ENCODE measurements at places on chromosomes 6 and 20. TPM values are rescaled to one million over a fixed set of nuclear protein-coding genes. Genes with fewer than 3 reads are reported as not detected.

GRCh38 chr6:5083813-5084359 is 1.3 kb upstream of the PPP1R3G start:
- no peaks in the 10 kb centered on the region for H3K4me1 ChIP-seq
- H3K4me3 ChIP-seq = peak overlapping the region; percentile 46
- no peak for DNase-seq
- H3K27ac ChIP-seq = peak overlapping the region; percentile 60
- H3K36me3 ChIP-seq = no peaks in the 10 kb centered on the region

- H3K27ac ChIP-seq = no peak overlapping the region
- no peak for DNase-seq
- H3K27me3 ChIP-seq = no peaks in the 10 kb centered on the region
- no peak overlapping the region for H3K4me3 ChIP-seq
- H3K4me1 ChIP-seq = no peaks in the 10 kb centered on the region
- H3K36me3 ChIP-seq = no peaks in the 10 kb centered on the region
Observed at GRCh38 chr6:130996635-130997034, 66.4 kb downstream of the EPB41L2 start.

The MCCD1 gene
- not detected for total RNA-seq

DNA sequence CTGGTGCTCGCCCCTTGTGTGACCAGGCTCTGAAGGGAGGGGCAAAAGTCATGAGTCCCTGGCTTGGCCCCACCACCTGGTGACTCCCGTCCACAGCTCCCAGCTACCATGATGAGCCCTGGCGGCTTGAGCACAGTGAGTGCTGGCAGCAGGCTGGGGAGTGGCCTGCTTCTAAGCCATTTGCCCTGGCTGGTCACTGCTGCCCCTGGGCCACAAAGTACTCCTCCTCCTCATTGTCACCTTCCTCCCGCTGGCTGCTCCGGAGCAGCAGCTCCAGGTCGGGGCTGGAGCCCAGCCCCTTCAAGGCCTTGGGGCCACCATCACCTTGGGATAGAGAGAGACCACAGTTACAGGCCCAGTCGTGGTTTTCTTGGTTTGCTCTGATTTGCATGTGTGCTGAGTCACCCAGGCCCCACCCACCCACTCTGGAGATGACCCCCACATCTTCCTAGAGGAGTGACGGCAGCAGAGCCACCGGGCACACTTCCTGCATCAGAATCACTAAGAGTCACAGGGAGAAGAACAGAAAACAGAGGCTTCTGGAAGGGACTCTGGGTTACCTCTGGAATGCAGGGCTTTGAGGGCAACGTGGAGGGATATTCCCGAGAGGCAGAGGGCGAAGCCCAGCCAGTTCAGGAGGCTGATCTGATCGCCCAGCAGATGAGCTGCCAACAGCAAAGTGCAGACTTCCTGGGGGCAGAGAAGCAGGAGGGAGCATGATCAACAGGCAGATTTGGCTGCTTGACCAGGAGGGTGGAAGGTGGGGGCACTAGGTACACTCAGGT is 42.1 kb upstream of the CDH22 start:
- no peaks in the 10 kb centered on the region for H3K36me3 ChIP-seq
- no peak overlapping the region for H3K4me3 ChIP-seq
- no peaks in the 10 kb centered on the region for H3K27me3 ChIP-seq
- H3K27ac ChIP-seq = no peak overlapping the region
- no peaks in the 10 kb centered on the region for H3K4me1 ChIP-seq

The COL21A1 gene
- 13.3 TPM for total RNA-seq

DNA sequence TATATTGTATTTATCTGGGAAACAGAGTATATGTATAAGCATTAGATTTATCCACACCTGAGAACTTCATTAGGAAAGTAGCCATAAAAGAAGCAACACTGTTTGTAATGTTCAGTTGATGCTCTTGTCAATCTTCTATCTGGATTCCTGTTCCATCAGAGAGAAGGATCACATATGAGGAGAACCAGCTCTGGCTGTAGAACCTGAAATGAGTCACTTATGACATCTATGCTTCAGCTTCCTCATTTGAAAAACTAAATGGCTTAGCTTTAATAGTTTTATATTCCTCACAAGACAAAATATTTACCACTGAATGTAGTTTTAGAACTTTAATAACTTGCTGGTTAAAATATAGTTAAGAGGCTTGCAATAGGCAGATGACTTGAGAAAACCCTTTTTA is 144.7 kb downstream of the TASP1 start:
- no peaks in the 10 kb centered on the region for H3K36me3 ChIP-seq
- no peak overlapping the region for H3K27ac ChIP-seq
- H3K4me3 ChIP-seq = no peak overlapping the region
- no peak for DNase-seq
- no peaks in the 10 kb centered on the region for H3K4me1 ChIP-seq

DNA sequence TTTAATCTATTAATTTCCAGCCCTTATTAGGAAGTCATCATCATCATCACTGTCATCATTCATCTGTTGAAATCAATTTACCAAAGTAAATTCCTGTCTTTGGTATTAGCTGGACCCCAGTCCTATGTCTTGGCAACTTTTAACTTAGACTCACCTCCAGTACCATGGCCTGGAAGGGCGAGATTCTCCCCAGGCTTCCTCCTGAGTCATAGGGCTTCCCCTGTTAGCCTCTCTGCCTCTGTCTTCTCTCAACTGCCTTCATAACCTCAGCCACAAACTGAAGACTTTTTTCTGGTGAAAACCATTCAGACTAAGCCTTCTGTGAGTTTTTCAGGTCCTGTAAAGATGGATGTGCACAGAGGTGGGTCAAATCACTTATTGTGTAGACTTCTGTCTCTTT is 95.0 kb downstream of the NKAIN2 start:
- DNase-seq = no peak
- H3K4me3 ChIP-seq = no peak overlapping the region
- no peak overlapping the region for H3K27ac ChIP-seq
- H3K27me3 ChIP-seq = no peaks in the 10 kb centered on the region
- no peaks in the 10 kb centered on the region for H3K36me3 ChIP-seq

DNA sequence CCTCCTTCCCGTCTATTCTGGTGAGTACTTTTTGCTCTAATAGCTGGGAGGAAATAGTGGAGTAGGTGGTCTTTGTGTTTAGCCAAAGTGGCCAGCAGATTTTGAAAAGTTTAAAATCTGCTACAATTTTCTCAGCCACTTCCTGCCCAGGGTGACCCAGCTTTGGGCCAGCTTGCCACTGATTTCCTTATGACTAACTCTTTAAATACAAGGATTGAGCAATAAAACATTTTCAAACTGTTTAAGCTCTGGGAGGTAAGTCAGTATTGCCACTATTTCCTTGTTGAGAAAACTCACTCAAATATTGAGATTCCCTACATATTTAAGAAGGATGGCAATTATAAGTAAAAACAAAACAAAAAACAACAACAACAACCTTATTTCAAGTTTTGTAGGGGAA is 54.5 kb downstream of the TRMT11 start:
- H3K4me1 ChIP-seq = no peaks in the 10 kb centered on the region
- no peak overlapping the region for H3K4me3 ChIP-seq
- no peak overlapping the region for H3K27ac ChIP-seq
- no peak for DNase-seq
- no peaks in the 10 kb centered on the region for H3K27me3 ChIP-seq

DNA sequence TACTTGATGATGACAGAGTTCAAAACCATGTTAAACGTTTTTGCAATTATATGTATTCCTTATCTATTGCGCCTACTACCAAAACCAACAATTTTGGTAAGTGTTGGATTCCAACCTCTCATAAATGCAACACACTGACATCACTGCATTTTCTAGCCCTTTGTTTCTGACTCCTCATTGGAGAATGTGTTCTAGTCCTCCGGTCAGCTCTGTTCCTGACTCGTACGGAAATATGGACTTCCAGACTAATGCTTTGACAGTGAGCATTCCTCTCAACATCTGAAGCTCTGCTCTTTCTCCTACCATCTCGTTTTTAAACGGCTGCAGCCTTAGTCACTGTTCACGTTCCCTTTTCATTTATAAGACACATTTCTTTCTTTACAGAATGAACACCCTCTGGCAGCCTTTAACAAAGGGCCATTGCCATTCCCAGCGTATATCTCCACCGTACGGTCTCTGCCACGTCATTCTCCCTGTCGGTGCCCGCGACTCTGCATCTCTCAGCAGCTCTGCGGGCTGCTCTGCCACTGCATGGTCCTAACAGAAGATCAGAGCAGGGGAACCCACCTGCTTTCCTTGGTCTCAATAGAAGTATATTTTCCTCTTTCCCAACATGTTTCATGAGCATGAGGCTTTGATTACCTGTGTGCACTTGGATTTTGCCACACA is 103.0 kb upstream of the SYNDIG1 start:
- no peaks in the 10 kb centered on the region for H3K27me3 ChIP-seq
- no peak for DNase-seq
- H3K36me3 ChIP-seq = no peaks in the 10 kb centered on the region
- H3K27ac ChIP-seq = no peak overlapping the region

GRCh38 chr6:90970672-90971071 is 383.8 kb upstream of the MAP3K7 start:
- H3K27ac ChIP-seq = no peak overlapping the region
- H3K27me3 ChIP-seq = no peaks in the 10 kb centered on the region
- no peak for DNase-seq
- no peaks in the 10 kb centered on the region for H3K36me3 ChIP-seq
- H3K4me3 ChIP-seq = no peak overlapping the region
- H3K4me1 ChIP-seq = no peaks in the 10 kb centered on the region

GRCh38 chr20:3696200-3696599 is 14.4 kb upstream of the ADAM33 start:
- H3K27ac ChIP-seq = no peak overlapping the region
- no peak for DNase-seq
- H3K36me3 ChIP-seq = no peaks in the 10 kb centered on the region
- H3K27me3 ChIP-seq = no peaks in the 10 kb centered on the region
- H3K4me1 ChIP-seq = no peaks in the 10 kb centered on the region
- H3K4me3 ChIP-seq = no peak overlapping the region

GRCh38 chr6:129671442-129672340 is 38.3 kb downstream of the ARHGAP18 start:
- H3K4me1 ChIP-seq = no peaks in the 10 kb centered on the region
- DNase-seq = no peak
- H3K36me3 ChIP-seq = no peaks in the 10 kb centered on the region
- no peaks in the 10 kb centered on the region for H3K27me3 ChIP-seq
- H3K4me3 ChIP-seq = no peak overlapping the region

The CST7 gene
- 3.6 TPM for total RNA-seq

GRCh38 chr6:44974511-44974910 is 353.6 kb upstream of the RUNX2 start:
- DNase-seq = no peak
- H3K27me3 ChIP-seq = no peaks in the 10 kb centered on the region
- H3K4me3 ChIP-seq = no peak overlapping the region
- no peaks in the 10 kb centered on the region for H3K36me3 ChIP-seq

The SLC2A10 gene
- total RNA-seq = 54.9 TPM

- H3K27me3 ChIP-seq = no peaks in the 10 kb centered on the region
- no peak for DNase-seq
- H3K27ac ChIP-seq = peak overlapping the region; percentile 84
- H3K36me3 ChIP-seq = no peaks in the 10 kb centered on the region
- no peak overlapping the region for H3K4me3 ChIP-seq
- H3K4me1 ChIP-seq = peaks cover 7% of the 10 kb centered on the region
Observed at GRCh38 chr6:158662607-158662953, 12.7 kb downstream of the SYTL3 start.

DNA sequence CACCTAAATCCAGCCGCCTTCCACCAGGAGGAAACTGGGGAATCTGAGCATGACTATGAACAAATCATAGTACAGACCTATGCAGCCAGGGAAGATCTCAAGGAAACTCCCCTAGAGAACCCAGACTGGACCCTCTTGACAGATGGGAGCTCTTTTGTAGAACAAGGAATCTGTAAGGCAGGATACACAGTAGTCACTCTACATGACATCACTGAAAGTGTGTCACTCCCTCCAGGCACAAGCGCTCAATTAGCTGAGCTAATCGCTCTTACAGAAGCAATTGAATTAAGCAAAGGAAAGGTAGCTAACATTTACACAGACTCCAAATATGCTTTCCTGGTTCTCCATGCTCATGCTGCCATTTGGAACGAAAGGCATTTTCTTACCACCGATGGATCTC is 36.8 kb downstream of the PLN start:
- H3K4me1 ChIP-seq = no peaks in the 10 kb centered on the region
- DNase-seq = no peak
- no peak overlapping the region for H3K4me3 ChIP-seq
- no peak overlapping the region for H3K27ac ChIP-seq

The TAF8 gene
- total RNA-seq = 42.5 TPM

The SERPINB1 gene
- total RNA-seq = 27.5 TPM

- H3K36me3 ChIP-seq = no peaks in the 10 kb centered on the region
- H3K27me3 ChIP-seq = no peaks in the 10 kb centered on the region
- H3K4me3 ChIP-seq = no peak overlapping the region
- H3K27ac ChIP-seq = no peak overlapping the region
Observed at GRCh38 chr6:1993042-1993441, 252.4 kb downstream of the GMDS start.

- H3K27me3 ChIP-seq = no peaks in the 10 kb centered on the region
- H3K27ac ChIP-seq = no peak overlapping the region
- no peak overlapping the region for H3K4me3 ChIP-seq
Observed at GRCh38 chr6:79985128-79985527, 19.3 kb upstream of the TTK start.

The KCNQ5 gene
- total RNA-seq = 3.6 TPM

DNA sequence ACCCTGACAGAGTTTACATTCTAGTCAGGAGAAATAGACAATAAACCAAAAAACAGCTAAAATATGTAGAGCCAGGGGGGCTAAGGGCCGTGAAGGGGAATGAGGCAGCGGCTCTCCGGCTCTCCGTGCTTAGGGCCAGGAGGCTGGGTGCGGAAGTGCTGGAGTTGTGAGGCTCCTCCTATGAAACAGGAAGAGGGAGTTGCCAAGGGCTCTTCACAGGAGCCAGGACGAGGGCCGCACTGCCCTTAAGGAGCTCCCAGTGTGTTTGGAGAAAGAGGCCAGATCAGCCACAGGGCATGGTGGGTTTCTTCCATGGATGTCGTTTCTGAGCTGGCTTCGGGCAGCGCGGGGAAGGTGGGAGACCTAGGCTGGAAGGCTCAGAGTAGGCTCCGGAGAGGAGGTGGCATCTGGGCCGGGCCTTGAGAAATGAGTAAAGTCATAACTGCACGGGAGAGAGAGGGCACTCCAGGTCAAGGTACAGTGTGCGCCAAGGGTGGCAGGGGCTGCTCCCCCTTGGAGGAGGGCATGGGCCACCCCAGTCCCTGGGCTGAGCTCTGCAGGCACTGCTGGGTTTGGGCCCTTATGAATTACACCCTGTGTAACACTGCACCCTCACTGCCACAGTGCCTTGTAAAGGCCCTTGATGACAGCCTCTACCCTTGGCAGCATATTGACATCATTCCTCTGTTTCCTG is 20.8 kb upstream of the MLN start:
- peaks cover 14% of the 10 kb centered on the region for H3K4me1 ChIP-seq
- DNase-seq = no peak
- no peaks in the 10 kb centered on the region for H3K27me3 ChIP-seq
- H3K36me3 ChIP-seq = no peaks in the 10 kb centered on the region
- no peak overlapping the region for H3K27ac ChIP-seq
- no peak overlapping the region for H3K4me3 ChIP-seq

DNA sequence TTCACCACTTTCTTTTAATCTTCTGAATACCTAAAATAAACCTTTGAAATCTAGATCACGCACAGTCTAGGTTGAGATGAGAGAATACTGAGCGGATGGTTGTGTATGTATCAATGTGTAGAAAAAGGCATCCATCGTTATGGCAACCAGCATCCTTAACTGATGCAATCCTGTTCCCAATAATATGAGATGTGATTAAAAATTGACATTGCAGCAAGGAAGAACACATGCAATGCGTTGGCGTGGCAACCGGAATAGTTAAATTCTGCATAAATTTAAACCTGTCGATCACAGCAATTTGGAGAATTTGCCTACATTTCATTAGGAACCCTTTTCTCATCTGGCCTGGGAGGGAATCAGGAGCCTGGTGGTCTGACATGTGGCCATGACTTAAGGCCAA is 1.3 kb upstream of the L3MBTL1 start:
- H3K4me1 ChIP-seq = peaks cover 3% of the 10 kb centered on the region
- no peak for DNase-seq
- no peaks in the 10 kb centered on the region for H3K27me3 ChIP-seq

Measured in prostate gland (tissue), 2 donors.